ENCODE measurements at places on chromosomes 13 and 19. TPM values are rescaled to one million over a fixed set of nuclear protein-coding genes. Genes with fewer than 3 reads are reported as not detected.

DNA sequence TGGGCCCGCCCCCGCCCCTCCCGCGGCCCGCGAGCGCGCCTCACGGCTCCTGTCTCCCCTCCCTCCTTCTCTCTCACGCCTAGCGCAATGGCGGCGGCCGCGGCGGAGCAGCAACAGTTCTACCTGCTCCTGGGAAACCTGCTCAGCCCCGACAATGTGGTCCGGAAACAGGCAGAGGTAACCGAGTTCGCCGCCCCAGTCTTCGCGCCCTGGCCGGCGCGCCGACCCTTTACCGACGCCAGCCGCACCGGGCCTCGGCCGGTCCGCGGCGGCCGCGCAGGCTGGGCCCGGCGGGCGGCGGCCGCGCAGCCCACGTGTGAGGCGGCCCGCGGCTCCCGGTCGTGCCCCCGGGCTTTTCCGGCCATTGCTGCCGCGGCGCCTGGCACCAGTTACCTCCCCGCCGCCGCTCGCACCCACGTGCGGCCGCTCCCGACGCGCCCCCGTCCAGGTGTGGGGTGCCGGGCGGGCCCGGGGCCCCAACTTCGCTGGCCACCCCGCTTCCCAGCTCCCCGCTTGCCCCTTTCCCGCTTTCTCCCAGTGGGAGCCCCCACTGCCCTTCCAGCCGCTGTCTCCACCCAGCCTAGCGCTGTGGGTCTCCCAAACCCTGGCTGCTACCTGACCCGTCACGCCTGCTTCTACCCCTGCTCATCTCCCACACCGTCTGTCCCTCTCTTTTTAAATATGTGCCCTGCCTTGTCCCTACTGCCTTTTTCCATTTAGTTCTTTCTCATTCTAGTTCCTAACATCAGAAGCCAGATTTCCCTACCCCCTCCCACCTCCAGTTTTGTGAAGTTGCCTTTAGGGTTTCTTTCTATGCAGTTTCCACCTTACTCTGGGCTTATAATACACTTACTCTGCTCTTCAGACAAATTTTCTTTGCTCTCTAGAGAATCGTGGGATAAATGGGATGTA, 23.4 kb downstream of the IPO5 start:
- DNase-seq, result no peak

- DNase-seq, result no peak
These were observed 400.0 kb downstream of the LMO7 start for GRCh38 chr13:76036176-76036575.

DNA sequence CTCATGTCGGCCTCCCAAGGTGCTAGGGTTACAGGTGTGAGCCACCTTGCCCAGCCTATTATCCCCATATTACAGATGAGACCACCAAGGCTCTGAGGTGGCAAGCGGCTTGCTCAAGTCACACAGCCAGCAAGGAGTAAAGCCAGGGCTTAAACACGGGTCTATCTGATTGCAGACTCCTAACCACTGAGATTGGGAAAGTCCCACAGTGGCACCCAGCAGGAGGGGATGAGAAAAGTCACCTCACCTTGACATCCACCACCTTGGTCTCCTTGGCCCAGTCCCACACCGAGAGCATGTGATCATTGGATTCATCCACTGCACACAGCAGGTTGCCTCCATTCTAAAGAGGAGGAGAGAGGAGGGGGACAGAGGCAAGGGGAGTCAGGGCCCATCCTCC, 9.5 kb downstream of the EML2 start:
- DNase-seq, result no peak

Gene NMRK2
- not detected for total RNA-seq

- no peak for DNase-seq
These were observed 978 bp downstream of the ERICH4 start for GRCh38 chr19:41443813-41444455.

- DNase-seq, result no peak
These were observed 284 bp downstream of the RNF17 start for GRCh38 chr13:24764276-24764630.

DNA sequence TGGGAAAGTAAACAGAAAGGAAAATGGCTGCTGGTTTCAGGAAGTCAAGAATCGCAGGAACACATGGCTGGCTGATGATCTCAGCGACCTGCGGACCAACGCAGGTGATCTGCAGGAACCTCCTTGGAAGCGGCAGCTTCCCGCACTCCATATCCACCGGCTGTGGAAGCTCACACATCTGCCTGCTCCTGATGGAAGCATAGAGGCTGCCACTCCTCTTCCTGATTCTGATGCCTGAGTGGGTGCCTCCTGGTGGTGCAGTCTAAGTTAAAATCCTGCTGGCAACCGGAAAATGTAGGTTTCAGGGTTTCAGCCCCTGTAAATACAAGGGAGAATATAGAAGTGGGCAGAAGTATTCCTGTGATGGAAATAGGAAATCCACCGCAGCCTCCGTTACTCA, 75.5 kb downstream of the TNFSF13B start:
- no peak for DNase-seq

- DNase-seq, result no peak
These were observed 57.8 kb upstream of the TPP2 start for GRCh38 chr13:102538938-102539337.

DNA sequence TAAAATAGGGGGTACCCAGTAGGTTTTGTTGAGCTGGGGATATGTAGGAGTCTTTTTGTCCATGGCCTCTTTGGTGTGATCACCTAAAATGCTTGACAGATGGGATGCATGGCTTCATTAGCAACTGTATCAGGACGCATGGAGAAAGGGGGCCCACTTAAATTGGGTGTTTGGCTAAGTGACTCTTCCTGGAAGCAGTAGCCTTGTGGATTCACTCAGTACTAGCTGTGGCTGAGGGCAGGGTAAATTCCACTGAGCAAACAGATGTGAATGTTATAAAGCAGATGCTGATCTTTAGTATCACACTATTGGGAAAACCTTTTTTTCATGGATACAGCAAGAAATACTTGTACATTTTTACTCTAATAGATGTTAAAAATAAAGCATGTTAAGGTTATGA, 140.0 kb downstream of the FGF14 start:
- DNase-seq, result no peak

Gene COQ8B
- 20.6 TPM for total RNA-seq

Gene ATP8A2
- 0.58 TPM for total RNA-seq

Gene IL17D
- total RNA-seq, result 0.84 TPM

DNA sequence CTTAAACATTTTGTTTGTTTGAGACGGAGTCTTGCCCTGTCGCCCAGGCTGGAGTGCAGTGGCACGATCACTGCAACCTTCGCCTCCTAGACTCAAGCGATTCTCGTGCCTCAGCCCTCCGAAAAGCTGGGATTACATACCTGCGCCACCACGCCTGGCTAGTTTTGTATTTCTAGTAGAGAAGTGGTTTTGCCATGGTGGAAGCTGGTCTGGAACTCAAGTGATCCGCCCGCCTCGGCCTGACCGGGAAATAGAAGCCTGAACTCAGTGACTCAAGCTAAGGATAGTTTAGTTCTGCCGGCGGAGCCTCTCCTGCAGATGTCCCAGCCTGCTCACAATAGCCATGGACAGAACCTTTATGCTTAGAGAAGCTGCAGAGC, 53.0 kb upstream of the ZNF254 start:
- DNase-seq, result peak; percentile 2

All from CD8-positive, alpha-beta memory T cell (primary cell).